ENCODE measurements at places on chromosomes 2 and 18. TPM values are rescaled to one million over a fixed set of nuclear protein-coding genes. Genes with fewer than 3 reads are reported as not detected.

DNA sequence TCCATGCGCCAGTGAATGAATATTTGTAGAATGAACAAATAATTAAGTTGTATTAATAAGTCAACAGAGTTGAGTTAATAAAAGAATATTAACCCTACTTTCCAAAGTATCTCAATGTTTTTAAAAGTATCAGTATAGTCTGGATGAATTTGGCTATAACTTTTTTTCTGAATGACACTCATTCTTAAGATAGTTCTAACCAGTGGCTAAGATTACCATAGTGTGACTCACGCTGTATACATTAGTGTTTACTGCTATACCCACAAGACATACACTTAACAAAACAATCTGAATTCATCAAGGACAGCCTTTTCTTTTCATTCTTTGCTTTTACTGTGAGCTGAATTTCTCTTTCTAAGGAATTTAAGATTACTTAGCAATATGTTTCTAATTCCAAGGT lies 77.0 kb upstream of the PDE1A start:
- no peak for DNase-seq

DNA sequence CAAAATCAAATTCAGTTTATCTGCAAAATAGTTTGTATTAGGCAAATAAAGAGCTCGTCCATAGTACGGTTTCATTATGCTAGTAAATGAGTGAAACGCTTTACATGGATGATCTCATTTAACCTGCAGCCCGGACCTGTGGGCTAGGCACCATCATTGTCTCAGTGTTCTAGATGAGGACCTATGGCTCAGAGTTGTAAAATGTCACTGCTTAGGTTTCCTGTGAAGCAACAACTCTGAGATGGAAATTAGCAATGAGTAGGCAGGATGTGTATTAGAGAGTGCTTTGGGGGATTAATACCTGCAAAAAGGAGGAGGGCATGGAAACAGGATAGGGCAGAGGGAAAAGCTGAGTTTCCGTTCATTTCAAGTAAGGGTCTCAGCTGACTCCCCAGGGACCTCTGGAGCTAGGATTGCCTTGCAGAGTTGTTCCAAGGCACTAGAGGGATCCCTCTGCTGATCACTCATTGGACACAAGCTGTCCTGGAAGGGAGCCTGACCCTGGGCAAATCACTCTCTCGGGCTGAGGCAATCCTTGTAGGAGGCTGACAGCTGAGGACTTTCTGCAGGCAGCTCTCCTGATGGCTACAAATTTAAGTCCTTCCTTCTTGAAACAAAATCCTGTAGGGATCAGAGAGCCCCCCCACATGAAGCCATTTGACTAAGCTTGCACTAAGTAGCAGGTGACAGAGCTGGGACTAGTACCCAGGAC lies 58.8 kb upstream of the SIX2 start:
- DNase-seq = no peak

DNA sequence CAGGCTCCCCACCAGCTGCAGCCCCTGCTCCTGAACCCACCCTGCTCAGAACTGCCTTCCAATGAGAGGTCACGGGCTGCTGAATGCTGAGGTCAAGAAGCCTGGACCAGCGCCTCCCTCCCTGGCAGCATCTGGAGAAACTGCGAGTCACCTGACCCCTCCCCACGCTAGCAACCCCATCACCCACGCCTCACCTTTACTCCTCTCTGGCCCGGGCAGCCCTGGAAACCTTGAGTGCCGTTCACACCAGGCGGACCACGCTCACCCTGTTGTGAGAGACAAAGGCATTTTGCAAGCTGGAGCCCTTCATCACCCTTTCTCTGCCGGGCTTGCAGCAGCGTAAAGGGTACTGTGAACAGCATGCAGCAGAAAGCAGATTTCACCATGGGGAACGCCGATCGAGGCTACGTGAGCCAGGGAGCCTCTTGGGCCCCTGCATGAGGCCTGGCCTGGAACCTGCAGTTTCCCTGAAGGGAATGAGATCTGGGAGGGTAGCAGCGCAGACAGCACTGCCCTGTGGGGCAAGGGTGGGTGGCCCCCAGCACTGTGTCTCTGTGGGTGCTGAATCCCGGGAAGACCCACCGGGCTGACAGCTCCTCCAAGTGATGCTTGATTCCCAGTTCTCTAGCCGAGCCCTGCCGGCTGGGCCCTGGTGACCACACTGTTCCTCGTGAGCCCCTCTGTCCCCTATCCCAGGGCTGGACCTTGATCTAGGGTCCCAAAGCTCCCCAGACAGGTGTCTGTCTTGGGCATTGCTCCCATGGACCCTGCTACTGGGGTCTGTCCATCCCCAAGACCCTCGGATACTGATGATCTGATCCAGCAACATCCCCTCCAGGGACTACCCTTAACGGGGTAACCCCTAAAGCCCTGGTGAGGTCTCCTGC lies 53.8 kb downstream of the COL6A3 start:
- DNase-seq = no peak

DNA sequence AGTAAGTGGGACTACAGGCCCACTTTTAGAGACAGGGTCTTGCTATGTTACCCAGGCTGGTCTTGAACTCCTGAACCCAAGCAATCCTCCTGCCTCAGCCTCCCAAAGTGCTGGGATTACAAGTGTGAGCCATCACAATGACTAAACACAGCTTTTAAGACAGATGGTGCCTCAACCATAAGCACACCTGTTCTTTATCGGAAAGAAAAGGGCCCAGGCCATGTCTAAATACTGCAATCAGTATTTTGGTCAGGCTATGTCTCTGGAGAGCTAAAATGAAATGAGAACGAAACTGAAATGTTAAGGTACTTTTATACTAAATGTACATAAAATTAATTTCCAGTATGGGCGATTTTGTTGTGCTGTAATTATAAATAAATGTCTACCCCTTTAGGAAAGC lies 69.5 kb upstream of the SPTBN1 start:
- DNase-seq = no peak

- no peak for DNase-seq
These were observed 239.1 kb downstream of the TSN start for GRCh38 chr2:121994238-121995206.

GRCh38 chr2:164314148-164314547 lies 307.1 kb downstream of the GRB14 start:
- no peak for DNase-seq

DNA sequence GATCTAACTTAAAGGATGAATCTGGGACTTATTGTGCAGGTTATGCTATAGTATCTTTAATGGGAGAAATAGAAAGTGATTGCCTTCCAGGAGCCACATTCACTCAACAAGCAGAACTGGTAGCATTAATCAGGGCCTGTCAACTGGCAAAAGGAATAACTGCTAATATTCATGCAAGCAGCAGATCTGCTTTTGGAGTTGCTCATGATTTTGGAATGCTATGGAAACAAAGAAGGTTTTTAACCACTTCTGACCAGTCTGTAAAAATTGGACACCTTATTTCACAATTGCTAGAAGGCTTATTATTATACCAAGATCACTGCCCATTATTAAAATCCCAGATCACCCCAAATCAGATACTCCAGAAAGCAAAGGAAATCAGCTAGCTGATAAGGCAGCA lies 200.4 kb downstream of the MREG start:
- DNase-seq = no peak

- DNase-seq = no peak
These were observed 105.9 kb downstream of the AP1S3 start for GRCh38 chr2:223731503-223731902.

DNA sequence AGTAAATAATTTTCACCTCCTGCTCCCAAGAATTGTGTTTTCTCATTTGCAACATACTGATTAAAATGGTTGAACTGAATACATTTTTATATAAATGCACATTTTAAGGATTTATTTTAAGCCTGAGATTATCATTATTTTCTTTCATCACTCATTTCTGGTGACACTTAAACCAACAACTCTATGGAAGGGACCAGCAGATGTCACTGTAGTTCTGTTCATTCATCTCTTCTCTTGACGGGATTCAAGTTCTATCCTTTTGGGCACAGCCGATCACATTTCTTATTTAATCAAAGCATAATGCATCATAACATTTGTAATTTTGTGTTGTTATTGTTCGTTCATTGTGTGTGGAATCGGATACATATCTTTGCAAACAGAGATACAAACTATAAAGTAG lies 417.9 kb downstream of the HRH4 start:
- no peak for DNase-seq

DNA sequence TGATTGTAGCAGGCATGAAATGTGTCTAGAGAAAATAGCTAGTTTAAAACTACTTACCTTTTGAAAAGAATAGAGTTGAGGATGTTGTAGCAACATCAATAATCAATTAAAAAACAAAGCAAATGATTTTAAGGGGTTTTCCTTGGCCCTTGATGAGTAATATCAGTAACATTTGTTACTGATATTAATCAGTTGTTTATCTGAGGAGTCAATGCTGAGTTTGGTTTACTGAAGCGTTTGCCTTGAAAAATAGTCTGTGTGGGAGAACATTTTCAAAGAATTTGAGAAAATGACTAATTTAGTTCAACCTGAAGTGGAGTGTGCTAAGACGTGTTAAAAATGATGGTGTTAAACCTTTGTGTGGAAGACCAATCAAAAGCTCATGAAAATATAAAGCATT lies 9.3 kb downstream of the PTH2R start:
- no peak for DNase-seq

- DNase-seq = no peak
These were observed 4.0 kb downstream of the PREB start for GRCh38 chr2:27130396-27130795.

DNA sequence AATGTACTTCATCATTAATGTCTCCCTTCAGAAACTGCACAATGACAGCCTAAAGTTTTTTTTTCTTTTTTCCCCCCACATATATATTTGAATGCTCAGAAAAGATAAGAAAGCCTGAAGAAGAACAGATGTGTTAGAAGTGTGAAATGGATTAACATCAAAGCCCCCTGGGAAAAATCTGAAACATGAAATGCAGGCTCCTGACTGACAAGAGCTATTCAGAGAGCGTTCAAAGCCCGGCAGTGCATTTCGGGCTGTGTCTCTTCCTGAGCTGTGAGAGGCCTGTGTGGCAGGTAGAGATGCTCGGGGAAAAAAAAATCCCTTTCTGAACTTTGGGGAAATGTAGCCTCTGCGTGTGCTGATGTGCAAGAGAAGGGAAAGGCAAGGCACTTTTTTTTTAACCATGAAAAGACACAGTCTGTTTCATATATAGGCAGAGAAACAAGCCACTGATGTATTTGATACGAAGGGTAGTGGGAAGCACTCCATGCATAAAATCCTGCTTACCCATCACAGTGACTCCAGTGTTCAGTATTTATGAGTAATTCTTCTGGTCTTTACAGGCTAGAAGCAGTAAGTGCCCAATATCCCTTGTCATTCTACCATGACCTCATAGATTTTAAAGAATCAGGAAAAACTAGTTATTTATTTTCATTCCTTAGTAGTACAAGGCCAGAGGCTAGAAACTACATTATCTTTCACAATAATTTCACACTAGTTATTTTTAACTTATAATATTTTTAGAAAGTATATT lies 1574.2 kb upstream of the PIK3C3 start:
- DNase-seq = no peak

DNA sequence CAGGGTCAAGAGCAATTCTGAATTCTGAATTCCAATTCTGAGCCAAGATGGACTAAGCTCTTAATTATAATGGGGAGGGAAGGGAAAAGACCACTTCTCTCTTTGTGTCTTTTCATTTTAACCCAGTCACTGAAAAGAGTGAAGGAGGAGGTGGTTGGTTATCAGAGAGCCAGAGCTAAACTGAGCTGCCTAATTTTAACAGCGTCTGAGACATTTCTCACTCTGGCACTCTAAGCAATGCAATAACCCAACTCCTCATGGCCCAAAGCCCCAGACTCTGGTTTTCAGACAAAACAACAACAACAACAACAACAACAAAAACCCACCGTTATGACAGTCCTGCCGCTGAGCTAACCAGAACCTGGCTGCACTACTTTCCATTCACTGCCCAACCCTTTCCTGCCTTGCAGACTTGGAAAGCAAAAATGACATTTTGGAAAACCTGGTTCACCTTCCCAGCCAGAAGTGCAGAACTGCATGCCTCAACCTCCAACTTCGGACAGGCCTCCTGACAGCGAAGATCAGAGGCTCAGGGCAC lies 1.0 kb downstream of the CHST10 start:
- DNase-seq = no peak

DNA sequence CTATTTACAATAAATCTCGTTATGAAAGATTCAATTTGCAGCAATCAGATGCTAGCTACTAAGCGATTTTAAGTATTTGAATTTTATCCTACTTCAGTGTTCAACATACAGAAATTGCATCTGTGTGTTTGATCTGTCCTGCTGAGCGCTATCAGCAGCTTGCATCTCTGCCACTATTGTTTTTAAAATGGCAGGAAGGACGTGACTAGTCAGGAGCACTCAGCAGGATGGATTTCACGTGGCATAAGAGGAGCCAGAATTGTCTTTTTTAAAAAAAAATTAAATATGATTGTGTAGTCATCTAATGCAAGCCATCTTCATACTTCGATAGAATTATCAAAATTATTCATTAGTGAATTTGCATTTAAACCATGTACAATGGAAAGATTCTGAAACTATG lies 2.8 kb upstream of the KLHL14 start:
- no peak for DNase-seq

GRCh38 chr2:37325625-37326071 lies 1.0 kb upstream of the PRKD3 start:
- DNase-seq = no peak

DNA sequence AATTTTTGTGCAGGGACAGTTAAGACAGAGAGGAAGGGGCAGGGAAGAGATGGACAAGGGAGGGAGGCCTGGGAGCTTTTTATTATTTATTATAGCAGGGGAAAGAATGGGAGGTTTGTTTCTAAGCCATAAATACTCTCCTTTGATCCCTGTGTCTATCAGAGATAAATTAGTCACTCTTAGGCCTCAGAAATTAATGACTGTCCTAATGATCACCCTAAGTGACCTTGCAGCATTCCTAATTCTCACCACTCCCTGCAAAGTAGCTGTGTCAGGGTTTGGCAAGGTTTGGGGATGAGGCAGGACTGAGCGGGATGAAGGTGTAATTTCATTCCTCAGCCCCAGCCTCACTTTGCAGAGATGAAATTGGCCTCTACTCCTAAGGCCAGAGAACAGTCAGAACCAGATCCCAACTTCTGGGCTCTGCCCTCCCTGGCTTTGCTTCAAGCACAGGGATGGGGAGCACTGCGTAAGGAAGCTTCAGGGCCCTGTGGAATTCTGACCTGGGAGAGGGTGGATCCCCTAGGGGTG lies 95.0 kb downstream of the TMEM17 start:
- no peak for DNase-seq

GRCh38 chr2:119198240-119198840 lies 25.3 kb upstream of the STEAP3 start:
- DNase-seq = no peak

DNA sequence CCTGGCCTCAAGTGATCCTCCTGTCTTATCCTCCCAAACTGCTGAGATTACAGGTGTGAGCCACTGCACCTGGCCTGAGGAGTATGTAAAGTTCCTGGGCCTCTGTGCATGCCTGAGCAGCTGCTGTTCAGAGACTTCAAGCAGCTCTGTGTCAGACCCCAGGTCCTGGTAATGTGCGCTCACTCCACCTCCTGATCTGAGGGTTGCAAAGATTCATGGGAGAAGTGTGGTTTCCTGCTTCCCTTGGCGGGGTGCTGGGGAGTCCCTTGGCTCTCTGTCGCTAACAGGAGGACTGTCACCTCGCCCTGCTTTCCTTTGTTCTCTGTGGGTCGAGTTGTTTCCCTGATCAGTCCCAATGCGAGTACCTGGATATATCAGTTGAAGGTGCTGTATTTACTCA lies 8.6 kb upstream of the IL36A start:
- peak; percentile 81 for DNase-seq

COBLL1 gene
- not detected for total RNA-seq

ELOA2 gene
- not detected for total RNA-seq

CTDSP1 gene
- total RNA-seq = 70.5 TPM

SPDYA gene
- 12.8 TPM for total RNA-seq

MEX3C gene
- 76.1 TPM for total RNA-seq

CD207 gene
- not detected for total RNA-seq

SMYD1 gene
- total RNA-seq = not detected

SERPINB3 gene
- total RNA-seq = not detected

ZAP70 gene
- total RNA-seq = 470 TPM

GKN2 gene
- total RNA-seq = not detected

C2orf80 gene
- total RNA-seq = not detected

Data from CD4-positive, alpha-beta T cell (primary cell).